Activated naive CD4-positive, alpha-beta T cell treated with anti-CD3 and anti-CD28 coated beads for 36 hours (primary cell): ENCODE measurements at places on chromosomes 13 and 19. TPM values are rescaled to one million over a fixed set of nuclear protein-coding genes. Genes with fewer than 3 reads are reported as not detected.

Gene IL11
- total RNA-seq = not detected

Gene FGF9
- total RNA-seq = not detected

Gene CTXN1
- 0.43 TPM for total RNA-seq

Gene PODNL1
- 0.29 TPM for total RNA-seq

Gene IZUMO2
- total RNA-seq = not detected

Gene NANOS3
- 0.55 TPM for total RNA-seq
